Mesothelial cell of epicardium (in vitro differentiated cells): ENCODE measurements at places on chromosomes 7 and 10. TPM values are rescaled to one million over a fixed set of nuclear protein-coding genes. Genes with fewer than 3 reads are reported as not detected.

Gene KCNH2
- total RNA-seq, result 11.2 to 12.3 TPM (median 11.7 TPM) in 3 replicates

Gene ABCA13
- 0.24 to 0.29 TPM (median 0.25 TPM) in 3 replicates for total RNA-seq

DNA sequence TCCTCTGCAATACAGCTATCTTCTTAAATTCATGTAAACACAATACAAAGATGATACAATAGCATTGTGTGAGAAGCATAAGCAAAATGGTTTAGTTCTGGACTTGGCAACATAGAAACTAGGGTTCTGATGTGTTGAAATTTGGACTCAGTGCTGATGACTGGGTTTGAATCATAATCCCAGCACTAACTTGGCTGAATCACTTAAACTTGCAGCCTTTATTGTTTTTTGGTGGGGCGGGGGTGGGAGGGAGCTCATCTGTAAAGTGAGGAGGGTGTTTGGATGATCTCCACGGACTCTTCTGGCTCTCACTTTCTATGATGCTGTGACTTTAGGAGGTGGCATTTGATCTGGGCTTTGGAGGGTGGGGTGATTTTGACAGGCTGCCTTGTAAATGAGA is 158.2 kb downstream of the WNT2 start:
- H3K27me3 ChIP-seq, result no peaks in the 10 kb centered on the region
- peaks cover 26% of the 10 kb centered on the region for H3K4me1 ChIP-seq
- DNase-seq, result no peak
- no peak overlapping the region for H3K4me3 ChIP-seq

DNA sequence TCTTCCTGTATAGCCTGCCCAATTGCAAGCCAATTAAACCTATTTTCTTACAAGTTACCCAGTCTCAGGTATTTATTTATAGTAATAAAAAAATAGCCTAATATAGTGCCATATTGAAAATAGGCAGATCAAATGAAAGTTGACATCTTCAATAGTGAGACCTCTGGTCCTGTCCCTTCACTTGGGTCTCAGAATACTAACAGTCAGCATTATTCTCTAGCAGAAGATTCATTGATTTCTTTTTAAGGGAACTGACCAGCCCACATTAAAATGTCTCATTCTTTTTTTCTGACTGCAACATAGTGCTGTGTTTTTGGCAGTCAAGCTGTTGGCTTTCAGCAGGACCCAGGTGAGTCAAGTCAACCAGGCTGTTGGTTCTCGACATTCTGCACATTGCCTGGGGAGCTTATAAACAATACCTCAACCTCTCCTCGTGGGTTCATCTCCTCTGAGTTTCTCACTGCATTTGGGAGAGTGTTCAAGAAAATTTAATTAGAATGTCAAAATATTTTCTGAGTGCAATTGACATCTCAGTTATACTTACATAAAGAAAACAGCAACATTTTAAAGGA is 109.8 kb downstream of the MKX start:
- no peak overlapping the region for H3K4me3 ChIP-seq
- H3K27me3 ChIP-seq, result no peaks in the 10 kb centered on the region
- DNase-seq, result no peak
- no peaks in the 10 kb centered on the region for H3K36me3 ChIP-seq

GRCh38 chr7:916291-916941 is 38.1 kb downstream of the ADAP1 start:
- no peaks in the 10 kb centered on the region for H3K27me3 ChIP-seq
- no peak overlapping the region for H3K4me3 ChIP-seq
- peaks cover 16% of the 10 kb centered on the region for H3K4me1 ChIP-seq
- DNase-seq, result peak; percentile 62
- no peaks in the 10 kb centered on the region for H3K36me3 ChIP-seq

DNA sequence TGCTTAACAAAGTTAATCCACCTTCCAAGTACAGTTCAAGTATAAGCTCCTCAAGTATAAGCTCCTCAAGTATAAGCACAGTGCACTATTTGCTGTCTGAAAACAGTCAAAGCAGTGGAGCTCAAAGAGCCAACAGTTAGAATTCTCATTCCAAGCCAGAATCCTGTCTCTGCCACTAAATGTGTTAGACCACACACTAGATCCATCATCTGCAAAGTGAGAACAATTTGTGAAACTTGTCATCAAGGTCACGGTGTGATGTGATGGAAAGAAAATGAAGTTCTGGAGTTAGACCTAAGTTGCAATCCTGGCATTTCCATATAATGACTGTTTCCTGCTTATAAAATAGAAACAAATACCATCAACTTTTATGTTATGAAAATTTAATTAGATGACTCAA is 602.5 kb downstream of the TNS3 start:
- peaks cover 15% of the 10 kb centered on the region for H3K4me1 ChIP-seq
- H3K27me3 ChIP-seq, result no peaks in the 10 kb centered on the region
- no peaks in the 10 kb centered on the region for H3K36me3 ChIP-seq
- no peak for DNase-seq
